ENCODE measurements at places on chromosomes 3 and 15.

DNA sequence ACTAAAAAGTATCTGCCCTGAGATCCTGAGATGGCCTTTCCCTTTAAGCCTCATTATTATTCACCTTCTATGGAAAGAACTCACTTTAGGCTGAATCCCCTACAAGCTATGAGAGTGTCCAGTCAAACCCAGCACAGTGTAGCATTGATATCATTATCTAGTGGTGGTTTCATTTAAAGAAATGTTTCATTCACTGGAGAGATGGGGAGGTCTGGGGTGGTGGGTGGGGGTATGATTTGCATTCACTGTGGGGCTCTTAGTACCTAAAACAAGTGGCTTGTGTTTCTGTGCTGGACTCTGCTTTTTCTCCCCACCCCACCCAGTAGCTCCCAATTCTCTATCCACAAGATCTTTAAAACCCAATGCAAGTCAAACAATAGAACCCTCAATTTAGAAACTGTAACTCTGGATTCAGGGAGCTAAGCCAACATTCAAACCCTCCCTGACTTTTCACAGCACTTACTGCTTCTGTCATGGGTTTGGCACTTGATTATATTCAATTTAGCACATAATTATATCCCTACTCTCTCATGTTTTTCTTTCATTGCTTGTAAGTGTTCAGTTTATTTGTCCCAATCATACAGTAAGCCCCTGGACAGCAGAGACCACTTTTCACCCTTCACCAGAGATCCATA is 310.5 kb upstream of the THBS1 start:
- no peak for DNase-seq

DNA sequence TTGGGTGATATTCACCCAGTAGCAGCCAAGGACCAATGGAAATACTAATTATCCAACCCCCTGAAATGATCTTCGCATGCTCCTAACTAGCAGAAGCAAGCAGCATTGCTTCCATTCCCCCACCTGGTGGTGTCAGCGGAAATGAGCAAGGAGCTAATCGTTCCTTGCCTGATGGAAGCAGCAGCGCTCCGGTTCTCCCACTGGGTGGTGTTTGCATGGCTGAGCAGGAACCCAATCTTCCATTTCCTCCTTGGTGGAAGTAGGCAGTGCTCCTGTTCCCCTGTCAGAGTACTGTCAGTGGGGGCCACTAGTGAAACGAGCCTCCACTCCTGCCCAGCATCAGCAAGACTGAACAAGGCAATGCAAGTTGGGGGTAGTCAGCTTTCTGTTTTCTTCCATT is 311.5 kb downstream of the CACNA2D3 start:
- DNase-seq = no peak

DNA sequence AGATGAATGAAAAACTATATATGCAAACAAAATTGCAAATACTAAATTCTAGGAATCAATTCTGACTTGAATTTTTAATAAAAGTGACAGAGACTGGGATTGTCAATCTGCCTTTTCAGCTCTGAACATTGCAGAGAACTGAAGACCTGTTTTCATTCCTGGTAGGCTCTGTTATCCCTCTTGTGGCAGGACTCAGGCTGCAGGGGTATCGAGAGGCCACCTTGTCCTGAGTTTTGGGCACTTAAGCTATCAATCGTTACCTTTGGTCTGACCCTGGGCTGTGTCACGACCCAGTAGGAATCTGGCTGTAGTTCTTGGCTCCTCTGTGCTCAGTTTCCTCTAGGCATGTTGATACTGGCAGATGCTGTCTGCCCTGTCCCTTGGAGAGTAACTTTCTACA is 238.0 kb downstream of the CACNA2D3 start:
- DNase-seq = no peak

DNA sequence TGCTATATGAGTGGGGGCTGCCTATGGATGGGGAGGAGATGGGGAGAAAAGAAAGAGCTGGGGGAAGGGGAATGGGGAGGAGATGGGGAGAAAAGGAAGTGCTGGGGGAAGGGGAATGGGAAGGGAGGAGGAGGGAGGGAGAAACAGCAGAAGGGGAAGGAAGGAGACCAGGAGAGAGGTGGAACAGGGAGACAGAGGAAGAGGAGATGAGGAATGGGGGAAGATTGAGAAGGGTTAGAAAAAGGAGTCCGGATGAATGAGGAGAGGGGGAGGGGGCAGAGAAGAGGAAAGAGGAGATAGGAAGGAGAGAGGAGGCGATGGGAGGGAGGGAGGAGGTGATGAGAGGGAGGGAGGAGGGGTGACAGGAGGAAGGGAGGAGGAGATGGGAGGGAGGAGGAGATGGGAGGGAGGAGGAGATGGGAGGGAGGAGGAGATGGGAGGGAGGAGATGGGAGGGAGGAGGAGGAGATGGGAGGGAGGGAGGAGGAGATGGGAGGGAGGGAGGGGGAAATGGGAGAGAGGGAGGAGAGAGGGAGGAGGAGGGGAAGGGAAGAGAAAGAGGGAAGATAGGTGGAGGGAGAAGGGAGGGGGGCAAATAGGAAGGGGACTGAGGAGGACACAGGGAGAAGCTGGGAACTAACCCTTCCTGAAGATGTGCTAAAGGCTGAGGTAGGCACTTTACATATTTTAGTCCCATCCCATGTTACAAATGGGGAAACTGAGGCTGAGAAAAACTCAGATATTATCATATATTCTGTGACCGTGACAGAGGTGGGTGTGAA is 6.6 kb upstream of the BCL2L10 start:
- DNase-seq = no peak

DNA sequence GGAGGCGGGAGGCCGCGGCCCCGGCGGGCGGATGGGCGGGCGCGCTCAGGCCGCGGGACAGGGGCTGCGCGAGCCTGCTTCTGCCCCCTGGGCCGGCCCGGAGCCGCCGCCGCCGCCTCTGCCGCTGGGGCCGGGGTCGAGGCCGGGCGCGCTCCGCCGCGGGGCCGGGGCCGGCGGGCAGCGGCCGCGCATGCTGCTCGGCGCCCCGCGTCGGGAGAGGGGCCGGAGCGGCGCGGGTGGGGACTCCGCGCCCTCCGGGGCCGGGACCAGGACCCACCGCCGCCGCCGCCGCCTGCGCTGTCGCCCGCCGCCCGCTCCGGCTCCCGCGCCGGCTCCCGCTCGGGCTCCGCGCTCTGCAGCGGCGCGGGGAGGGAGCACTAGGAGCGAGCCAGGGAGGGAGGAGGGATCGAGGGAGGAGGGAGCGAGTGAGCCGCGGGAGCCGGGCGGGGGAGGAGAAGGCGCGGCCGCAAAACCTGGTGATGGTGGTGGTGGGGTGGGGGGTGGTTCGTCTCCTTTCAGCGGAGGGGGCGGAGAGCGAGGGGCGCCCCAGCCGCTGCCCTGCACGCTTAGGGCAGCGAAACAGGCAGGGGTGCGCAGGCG is at the start of gene LINGO1:
TSS of gene LINGO1 (minus strand) at position 379 of the 600 bp plus-strand sequence. CDS start 597 bp downstream, outside the sequence.
- no peak for DNase-seq

Data from stimulated activated CD8-positive, alpha-beta memory T cell treated with anti-CD3 and anti-CD28 coated beads, Interleukin-2, amount 100 ng/mL, for 1 hour (primary cell).